GM04504 (cell line): ENCODE measurements at places on chromosomes 5 and 9.

GRCh38 chr9:131468031-131468430, 34.7 kb upstream of the POMT1 start:
- no peak for DNase-seq

GRCh38 chr5:166977911-166978422, 1313.5 kb upstream of the WWC1 start:
- DNase-seq, result no peak

GRCh38 chr9:108543251-108543778, 312.5 kb downstream of the ACTL7B start:
- DNase-seq, result no peak

DNA sequence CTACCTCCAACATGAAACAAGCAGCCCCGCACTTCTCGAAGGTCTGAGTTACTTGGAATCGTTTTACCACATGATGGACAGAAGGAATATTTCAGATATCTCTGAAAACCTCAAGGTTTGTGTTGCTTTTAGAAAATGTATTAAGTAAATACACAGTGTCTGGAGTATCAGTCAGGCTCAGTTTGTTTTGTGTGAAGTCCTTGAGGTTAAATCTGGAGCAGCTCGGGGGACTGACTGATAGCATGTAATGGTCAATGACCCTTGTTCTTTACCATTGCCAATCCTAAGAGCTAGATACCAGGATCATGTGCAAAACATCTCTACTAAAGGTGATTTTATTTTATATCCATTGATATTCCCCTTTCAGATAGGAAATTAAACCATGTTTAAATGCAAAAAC, 26.9 kb upstream of the LNPEP start:
- no peak for DNase-seq

DNA sequence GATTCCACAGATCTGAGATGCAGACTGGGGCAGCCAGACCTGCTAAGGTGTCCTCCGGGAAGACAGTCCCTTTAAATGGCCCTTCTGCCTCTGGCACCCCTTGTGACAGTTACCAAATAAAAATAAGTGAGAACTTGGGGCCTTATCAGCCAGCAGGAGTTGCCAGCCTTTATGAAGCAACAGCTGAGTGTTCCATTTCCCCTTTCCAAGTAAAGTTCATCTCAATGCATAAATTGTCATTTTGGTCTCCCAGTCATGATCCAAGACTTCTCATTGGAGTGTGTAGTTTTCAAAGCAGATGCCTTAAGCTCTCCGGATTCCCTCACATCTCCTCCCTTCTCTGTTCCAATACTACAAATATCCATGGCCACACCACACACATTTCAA, 4.1 kb downstream of the PTCH1 start:
- no peak for DNase-seq

DNA sequence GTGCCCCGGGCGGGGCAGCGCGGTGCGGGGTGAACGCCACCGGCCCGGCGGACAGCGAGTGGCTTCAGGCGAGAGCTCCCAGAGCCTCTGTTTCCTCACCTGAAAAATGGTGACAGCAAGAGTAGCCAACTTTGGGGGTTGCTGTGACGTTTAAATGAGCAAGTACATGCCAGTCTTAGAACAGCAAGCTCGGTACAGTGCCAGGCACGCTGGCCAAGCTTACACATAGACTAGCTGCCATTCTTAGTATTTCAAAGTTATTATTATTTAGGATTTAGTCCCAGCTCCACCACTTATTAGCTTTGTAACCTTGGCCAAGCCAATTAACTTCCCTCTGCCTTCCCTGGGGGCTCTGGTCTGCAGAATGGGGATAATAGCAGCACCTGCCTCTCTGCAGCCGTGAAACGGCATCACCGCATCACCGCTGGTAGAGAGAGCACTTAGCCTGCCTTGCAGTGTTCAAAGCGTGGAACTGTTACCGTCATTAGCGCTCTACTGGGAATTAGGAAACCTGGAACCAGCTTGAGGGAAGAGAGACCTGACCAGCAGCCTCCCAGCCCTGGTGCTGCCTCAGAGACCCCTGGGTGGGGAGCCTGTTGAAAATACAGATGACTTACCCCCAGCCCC, at the start of gene C9orf50:
TSS of gene C9orf50 (minus strand) at position 433 of the 627 bp plus-strand sequence. CDS start 527 bp downstream, outside the sequence.
- no peak for DNase-seq

DNA sequence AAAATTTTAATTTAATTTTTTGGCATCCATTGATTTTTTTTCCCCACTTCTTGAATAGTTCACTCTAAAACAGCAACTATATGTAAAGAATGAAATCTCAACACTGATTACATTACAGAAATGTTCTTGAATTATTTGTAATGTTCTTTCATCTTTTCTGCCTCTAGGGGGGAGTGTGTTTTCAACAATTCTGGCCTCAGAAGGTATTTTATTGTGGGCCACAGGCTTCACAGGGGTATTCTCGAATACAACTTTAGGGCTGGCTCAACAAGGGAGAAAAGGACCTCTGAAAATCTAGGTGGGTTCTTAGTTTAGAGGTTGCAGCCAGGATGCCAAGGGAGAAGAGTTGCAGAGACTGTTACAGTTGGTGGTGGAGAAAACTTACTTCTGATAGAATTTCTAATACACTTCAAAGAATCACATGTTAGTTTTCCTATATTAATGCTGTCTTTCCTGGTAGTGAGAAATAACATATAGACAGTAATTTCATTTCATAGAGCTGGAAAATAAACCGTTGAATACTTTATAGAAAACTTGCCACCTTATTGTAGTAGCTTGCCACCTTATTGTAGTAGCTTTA, 3.6 kb upstream of the NPR3 start:
- DNase-seq, result no peak

GRCh38 chr5:149794041-149794440, 63.9 kb downstream of the PPARGC1B start:
- no peak for DNase-seq

- DNase-seq, result no peak
These were observed 96.6 kb downstream of the MAN2A1 start for GRCh38 chr5:109786206-109786855.

DNA sequence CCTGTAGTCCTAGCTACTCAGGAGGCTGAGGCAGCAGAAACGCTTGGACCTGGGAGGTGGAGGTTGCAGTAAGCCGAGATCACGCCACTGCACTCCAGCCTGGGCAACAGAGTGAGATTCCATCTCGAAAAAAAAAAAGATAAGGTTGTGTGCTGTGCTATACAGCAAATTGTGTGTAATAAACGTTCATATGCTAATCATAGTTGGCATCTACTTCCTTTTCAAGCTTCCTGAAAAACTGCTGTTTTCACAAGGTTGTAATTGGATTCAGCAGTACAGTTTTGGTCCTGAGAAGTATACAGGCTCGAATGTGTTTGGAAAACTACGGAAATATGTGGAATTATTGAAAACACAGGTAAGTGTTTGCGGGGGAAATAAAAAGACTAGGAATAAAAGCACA, 25.5 kb downstream of the OTULINL start:
- DNase-seq, result no peak

GRCh38 chr9:131969469-131969989, 110.1 kb downstream of the MED27 start:
- DNase-seq, result no peak

GRCh38 chr9:259405-260404, 45.0 kb downstream of the DOCK8 start:
- DNase-seq, result no peak

- DNase-seq, result peak; percentile 30
These were observed 182.2 kb upstream of the ANKRD55 start for GRCh38 chr5:56415356-56415765.

- no peak for DNase-seq
These were observed 107.0 kb upstream of the RETREG1 start for GRCh38 chr5:16723821-16724220.

- no peak for DNase-seq
These were observed 78.6 kb downstream of the GRIA1 start for GRCh38 chr5:153569036-153569435.

GRCh38 chr9:36092509-36093215, 43.9 kb upstream of the GLIPR2 start:
- no peak for DNase-seq

DNA sequence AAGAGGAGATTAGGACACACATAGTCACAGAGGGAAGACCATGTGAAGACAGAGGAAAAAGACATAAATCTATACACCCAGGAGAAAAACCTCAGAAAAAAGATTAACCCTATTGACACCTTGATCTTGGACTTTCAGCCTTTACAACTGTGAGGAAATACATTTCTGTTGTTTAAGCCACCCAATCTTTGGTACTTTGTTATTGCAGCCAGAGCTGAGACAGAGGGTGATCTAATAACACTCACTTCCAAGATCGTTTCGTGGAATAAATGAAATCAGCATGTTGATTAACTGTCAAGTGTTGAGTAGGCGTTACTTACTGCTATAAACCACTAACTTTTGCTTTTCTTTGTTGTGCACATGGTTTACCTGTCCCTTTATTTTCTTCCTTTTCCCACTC, 361.2 kb upstream of the RIOK2 start:
- DNase-seq, result no peak

GRCh38 chr5:174920906-174921550, 196.6 kb downstream of the MSX2 start:
- DNase-seq, result no peak

GRCh38 chr9:83435301-83435700, 102.9 kb downstream of the FRMD3 start:
- no peak for DNase-seq

DNA sequence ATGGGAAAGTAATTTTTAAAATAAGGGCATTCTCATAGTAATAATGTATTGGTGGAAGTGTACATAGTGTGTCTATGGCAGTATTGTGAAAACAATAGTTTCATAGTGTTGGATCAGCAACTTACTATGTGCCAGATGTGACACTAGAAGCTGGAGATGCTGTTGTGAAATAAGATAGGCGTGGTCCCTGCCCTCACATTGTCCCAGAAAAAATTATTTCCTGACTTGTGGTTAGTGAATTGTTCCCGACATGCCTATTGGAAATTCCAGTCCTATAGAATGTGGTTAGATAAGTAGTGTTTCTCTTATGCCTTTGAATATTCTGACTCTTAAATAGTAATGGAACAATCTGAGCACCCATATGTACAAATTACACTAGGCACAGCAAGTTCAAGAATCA, 55.3 kb upstream of the MTAP start:
- DNase-seq, result no peak

DNA sequence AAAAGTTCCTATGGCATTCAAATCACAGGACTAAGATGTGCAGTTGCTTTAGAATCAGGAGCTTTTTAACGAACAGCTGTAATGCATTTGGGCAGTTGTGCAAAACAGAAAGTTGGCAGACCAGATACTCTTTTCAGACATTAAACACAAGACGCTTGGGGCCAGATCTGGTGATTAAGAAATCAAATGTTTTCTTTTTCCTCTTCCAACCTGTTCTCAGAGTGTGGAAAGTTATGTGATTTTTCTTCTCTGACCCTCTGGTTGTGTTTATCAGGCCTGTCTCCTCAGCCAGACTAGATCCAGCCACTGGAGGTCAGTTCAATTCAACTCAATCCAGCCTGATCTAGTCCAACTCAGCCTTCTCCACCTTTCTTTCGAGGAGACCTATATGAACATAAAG, 298.5 kb upstream of the PCSK5 start:
- no peak for DNase-seq

DNA sequence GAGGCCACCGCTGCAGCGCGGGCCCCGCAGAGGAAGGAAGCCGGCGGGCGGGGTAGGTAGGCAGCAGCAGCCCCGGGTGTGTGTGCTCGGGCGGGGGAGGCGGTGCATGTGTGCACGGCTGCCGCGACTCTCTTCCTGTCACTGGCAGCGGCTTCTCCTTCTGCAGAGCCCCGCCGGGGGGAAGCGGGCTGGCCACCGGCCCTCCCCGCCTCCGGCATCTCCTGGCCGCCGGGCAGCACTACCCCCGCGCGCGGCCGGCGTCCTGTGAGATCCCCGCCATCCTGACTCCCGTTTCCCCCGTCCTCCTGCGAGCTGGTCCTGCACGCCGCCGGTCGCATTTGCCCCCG, 315 bp downstream of the PIK3R1 start:
- DNase-seq, result no peak

- no peak for DNase-seq
These were observed 78.7 kb downstream of the ELAVL2 start for GRCh38 chr9:23747088-23748075.

- no peak for DNase-seq
These were observed 43.7 kb downstream of the RANBP6 start for GRCh38 chr9:5971740-5972139.

- no peak for DNase-seq
These were observed 84.5 kb downstream of the ENC1 start for GRCh38 chr5:74556006-74556405.

DNA sequence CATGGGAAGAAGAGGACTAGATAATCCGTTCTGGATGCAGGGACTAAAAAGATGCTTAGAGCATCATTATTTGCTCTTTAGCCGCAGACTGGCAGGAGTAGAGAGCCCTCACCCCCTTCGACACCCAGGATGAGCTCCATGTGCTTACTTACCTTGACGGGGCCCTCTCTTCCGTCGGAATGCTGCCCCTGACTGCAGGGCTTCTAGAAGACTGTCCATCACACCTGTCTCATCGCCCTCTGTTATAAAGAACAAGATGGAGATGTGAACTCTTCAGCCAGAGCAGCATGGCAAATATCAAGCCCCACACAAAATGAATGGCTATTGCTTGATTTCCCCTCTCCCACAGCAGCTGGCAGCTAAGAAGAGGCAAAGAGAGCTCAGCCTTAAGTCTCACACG, 35.1 kb downstream of the PCDHGC5 start:
- DNase-seq, result no peak

DNA sequence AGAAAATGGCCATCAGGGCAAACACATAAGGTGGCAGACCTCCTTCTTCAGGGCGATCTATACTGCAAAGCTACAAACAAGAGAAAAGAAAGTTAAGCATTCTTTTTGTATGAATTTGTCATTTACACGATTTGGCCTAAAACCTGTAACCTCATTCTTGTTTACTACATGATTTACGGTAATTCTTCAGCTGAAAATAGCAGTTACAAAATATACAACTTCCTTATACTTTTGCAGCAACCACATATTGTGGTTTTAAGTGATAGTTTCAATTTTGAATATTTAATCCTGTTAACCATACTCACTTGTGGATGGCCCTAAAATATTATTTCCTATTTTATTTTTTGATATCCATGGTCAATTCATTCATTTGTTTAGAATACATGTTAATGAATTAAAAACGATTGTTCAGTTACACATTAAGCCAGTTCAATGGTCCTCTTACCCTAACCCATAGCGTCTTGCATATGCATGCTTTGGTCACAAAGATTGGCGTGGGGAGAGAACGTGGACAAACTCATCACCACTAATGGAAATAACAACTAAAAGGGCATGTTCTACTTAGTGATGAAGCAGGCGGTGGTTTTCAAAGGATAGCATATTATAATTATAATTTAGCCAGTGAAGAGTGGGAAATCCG, 16.6 kb downstream of the TUT7 start:
- no peak for DNase-seq

- DNase-seq, result no peak
These were observed 15.2 kb upstream of the RXFP3 start for GRCh38 chr5:33921002-33921401.

DNA sequence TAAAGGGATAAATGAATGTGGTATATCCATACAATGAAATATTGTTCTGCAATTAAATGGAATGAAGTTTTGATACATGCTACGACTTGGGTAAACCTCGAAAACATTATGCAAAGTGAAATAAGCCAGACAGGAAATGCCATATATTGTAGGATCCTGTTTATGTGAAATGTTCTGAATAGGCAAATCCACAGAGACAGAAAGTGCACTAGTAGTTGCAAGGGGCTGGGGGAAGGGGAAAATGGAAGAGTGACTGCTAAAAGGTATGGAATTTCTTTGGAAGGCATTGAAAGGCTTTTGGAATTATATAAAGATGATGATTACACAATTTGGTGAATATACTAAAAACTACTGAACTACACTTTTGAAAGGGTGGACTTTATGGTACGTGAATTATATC, 97.0 kb downstream of the FOXD1 start:
- DNase-seq, result no peak
